ENCODE measurements at places on chromosomes 3 and 15.

DNA sequence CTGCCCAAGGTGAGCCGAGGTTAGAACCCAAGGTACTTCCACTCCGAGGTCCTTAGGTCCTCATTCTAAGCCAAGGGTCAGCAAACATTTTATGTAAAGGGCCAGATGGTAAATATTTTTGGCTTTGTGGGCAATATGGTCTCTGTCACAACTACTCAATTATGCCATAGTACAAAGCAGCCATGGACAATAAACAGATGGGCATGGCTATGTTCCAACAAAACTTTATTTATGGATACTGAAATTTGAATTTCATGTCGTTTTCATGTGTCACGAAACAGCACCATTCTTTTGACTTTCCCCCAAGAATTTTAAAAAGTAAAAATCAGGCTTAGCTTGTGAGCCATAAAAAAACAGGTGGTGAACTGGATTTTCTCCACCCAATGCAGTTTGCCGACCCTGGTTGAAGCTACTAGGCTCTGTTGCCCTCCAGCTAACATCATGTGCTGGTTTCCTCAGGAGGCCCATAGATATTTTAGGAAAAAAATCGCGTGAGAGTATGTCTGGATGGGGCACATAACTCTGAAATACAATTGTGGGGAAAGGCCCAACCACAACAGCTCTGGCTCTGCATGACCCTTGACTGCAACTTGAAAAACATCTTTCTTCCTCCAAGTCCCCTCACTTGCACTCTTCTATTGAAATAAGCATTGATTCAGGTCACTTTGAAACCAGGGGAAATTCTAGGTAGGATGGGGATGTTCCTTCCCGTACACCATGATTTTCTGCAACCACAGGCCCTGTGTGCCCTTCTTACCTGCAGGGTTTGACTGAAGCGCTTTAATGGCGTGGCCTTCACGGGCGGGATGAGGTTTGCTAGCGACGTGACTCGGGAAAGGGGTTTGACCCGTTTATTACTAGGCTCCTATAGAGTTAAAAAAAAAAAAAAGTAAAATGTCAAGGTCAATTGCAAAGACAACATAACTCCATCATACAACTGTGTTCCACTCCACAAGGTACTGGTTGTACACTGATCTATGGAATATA is 28.5 kb downstream of the ARHGEF3 start:
- no peak for DNase-seq

DNA sequence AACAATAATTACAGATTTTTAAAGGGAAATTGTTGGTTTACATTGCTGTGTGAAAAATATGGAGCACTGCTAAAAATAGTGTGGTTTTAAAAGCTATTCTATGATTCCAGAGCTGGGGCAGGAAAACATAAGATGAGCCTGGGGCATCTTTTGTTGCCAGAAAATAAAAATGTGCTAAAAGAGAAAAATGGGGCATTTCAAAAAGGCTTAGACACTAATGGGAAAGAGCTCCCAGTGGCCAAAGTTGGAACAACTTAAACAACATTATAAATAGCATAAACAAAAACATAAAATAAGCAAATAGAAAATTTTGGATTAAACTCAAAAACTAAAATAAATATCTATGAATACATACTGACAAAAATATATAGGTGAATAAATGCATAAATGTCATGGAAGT is 478.9 kb downstream of the NLGN1 start:
- DNase-seq: no peak

DNA sequence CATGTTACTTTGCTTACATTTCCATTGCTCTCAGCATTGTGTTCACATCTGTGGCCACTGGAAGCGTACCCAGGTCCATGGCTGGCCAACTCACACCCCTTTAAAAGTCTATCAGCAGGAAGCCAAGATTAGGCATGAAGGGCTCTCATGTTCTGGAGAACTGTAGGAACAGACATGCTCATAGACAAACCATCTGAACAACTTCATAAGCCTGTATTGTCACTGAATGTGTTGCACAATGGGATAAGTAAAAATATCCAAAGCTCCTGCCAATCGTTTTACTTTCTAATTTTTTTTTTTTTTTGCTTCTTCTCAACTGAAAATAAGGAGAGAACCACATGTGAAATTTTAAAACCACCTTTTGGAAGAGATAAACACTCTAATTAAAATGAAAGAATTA is 6.4 kb downstream of the RPLP1 start:
- no peak for DNase-seq

DNA sequence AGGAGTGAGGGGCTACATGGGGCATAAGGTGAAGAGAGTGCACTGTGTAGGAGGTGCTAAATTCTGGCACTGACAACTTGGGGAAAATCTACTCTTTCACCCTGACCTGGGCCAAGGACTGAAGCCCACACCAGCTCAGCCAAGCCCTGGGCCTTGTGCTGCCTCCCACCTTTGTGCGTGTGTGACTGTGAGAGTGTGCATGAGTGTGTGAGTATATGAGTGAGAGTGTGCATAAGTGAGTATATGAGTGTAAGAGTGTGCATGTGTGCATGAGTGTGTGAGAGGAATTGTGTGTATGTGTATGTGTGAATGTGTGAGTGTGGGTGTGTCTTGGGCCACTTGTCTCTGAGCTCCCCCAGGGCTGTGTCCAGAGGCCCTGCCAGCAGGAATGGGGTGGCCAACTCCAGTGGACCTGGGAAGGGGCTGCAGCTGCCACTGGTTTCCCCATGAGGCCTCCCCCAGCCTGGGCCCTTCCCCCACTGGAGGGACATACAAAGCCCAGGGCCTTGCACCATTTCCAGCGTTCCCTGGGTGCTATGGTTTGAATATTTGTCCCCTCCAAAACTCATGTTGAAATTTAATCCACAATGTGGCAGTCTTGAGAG is 15.2 kb downstream of the C3orf22 start:
- peak; percentile 67 for DNase-seq

All from posterior cingulate gyrus (tissue), 11 donors.